ENCODE measurements at places on chromosomes 13 and 19.

DNA sequence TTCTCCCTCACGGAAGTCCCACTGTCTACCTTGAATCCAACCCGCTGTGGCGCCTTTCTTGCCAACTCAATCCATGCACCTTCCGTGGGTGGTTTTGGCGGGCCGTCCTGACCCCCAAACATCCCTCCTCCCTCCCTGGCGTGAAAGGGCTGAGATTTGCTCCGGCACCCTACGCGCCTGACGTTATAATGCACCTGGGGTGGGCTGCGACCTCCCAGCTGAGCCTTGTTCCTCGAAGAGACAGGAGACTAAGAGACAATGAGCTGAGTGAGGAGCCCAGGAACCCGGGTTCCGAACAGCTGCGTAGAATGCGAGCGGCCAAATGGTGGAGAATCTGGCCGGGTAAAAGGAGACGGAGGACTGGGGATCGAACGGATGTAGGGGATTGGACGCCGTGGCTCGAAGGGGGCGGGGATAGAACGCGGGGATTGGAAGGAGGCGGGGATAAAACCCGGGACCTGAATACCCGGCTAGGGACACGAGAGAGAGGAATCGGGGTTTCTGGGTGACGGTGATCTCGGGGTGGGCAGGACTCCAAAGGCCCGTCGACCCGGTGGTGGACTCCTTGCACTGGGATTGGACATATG lies at the start of gene CPT1C:
TSS of gene CPT1C (plus strand) at position 461 of the 587 bp plus-strand sequence. CDS start 1,137 bp downstream, outside the sequence.
- peak; percentile 42 for DNase-seq

GRCh38 chr13:61255040-61255796 lies 160.4 kb downstream of the PCDH20 start:
- DNase-seq = no peak

- DNase-seq = no peak
These were observed 1159.1 kb downstream of the PCDH9 start for GRCh38 chr13:66071029-66071428.

- no peak for DNase-seq
These were observed 434.1 kb downstream of the ZNF536 start for GRCh38 chr19:30806311-30806710.

GRCh38 chr19:17579661-17580244 lies 24.3 kb downstream of the COLGALT1 start:
- no peak for DNase-seq

DNA sequence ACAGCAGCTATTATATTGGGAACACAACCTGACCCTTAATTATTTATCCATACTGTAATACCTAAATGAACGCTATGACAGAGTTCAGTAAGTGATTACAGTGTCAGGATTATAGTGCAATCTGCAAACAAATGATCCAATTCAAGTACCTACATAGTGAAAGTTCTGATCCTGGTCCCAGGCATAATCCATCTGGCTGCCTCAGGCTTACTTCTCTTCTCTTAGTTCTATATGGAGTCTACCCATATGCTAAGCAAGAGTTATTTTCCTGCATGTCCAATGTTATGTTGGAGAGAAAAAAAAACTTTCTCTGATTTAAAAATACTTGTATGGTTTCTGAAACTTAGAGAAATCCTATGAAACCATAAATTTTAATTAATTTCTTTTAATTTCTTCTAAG lies 1487.7 kb upstream of the SLC10A2 start:
- DNase-seq = no peak

GRCh38 chr13:42239644-42240043 lies 32.3 kb upstream of the AKAP11 start:
- no peak for DNase-seq

DNA sequence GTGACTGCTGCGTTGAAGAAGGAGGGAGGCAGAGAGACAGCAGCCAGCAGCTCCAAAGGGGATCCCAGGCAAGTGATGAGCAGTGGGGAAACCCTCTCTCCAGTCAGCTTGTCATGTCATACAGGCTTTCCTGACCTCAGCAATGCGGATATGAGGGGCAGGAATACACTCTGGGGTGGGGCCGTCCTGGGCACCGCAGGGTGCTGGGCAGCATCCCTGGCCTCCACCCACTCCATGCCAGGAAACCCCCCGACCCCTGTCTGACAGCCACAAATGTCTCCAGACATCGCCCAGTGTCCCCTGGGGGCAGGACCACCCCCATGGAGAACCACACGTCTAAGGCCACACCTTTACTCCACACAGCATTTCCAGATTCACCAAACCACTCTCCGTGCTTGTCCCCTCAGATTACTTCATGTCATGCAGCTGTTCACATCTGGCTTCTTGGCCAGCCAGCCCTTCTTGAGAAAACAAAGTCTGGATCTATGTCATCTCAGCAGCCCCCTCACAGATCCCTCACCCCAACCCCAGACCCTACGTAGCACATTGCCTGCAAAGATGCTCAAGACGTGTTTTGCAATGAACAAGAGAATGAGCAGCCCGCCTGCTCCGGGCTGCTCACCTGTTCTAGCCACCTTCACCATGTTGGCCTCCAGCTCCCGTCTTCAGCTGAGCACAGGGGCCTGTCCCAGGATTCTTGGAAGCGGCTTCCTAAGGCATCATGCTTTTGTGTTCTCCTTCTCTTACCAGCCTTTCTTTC lies 46.5 kb downstream of the RFX2 start:
- DNase-seq = no peak

DNA sequence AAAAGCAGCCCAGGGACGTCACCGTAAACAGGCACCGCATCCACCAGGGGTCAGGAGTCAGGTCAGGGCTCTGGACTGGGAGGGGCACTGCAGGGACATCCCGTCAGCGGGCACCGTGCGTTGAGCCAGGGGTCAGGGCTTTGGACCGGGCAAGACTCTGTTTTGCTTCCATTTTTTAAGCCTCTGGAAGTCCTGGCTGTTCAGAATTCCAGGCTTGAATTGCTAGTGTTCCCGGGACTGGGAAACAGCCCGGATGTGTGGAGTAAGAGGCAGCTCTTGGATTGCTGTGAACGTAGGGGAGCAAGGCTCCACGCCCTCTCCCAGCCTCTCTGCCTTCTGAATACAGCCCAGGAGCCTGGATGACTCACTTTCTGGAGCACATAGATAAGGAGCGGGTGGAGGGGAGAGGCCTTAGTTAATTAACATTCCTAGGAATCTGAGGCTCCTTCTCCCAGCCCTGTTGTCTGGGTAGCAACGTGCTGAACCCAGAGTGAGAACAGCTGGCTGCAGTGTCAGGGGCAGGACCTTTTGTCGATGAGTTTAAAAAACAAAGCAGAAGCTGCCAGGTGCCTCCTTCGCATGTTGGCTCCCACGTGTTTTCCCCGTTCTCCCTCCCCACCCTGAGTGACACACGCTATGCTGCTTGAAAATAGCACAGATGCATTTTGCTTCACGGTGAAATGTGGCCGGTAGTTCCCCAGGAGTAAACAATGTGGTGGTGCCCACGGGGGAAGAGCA lies 21.9 kb downstream of the ATP11A start:
- DNase-seq = no peak

- peak; percentile 5 for DNase-seq
These were observed 500 bp downstream of the ZFP30 start for GRCh38 chr19:37654629-37655300.

GRCh38 chr13:113110048-113110851 lies 4.7 kb downstream of the F7 start:
- DNase-seq = no peak

- DNase-seq = no peak
These were observed 7.5 kb upstream of the ATP8B3 start for GRCh38 chr19:1819341-1820255.

All from stimulated activated CD4-positive, alpha-beta T cell treated with anti-CD3 and anti-CD28 coated beads, Interleukin-15, amount 100 ng/mL, for 1 hour (primary cell).